Activated T-helper 9 cell treated with anti-CD3 and anti-CD28 coated beads, Interleukin-2, amount 50 U/mL, for 16 hours (primary cell): ENCODE measurements at places on chromosomes 7 and 10.

DNA sequence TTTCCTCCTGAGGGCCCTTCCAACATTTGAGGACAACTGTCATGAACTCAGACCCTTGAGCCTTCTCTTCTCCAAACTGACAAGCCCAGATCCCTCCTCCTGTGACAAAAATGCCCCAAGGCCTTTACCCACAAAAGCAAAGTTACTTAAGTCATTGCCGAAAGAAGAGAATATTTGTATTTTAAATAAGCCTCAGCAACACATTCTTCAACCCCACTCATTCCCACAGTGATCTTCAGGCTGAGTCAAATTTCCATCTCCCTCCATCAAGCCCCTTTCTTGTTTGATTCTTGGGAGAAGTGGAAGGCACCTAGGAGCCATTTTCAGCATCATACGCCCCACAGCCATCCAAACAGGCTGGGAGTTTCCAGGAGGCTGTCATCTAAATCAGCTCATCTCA lies 150.8 kb upstream of the PDE1C start:
- DNase-seq: no peak

DNA sequence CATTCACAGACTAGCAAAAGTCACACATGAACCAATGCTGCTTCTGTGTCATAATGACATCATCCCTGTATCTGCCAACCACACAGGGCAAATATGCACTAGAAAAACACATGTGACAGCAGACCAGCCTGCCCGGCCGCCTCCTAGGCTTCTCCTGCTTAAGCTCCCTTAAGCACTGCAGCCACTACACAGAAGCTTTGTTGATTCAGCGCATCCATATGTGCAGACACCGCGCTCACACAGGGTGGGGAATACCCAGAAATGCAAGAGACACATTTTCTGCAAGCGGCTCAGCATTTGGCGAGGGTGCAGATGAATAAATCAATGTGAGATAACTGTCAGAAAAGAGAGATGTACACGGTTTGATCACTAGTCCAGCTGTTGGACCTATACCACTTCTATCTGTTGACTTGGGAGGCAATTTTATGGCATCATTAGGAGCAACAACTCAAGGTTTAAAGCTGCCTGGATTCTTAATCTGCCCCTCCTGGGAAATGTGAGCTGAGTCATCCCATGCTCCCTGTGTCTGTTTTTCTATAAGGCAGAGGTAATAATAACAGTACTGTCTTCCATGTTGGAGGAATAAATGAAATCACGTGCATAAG lies 33.4 kb downstream of the CPXM2 start:
- no peak for DNase-seq

DNA sequence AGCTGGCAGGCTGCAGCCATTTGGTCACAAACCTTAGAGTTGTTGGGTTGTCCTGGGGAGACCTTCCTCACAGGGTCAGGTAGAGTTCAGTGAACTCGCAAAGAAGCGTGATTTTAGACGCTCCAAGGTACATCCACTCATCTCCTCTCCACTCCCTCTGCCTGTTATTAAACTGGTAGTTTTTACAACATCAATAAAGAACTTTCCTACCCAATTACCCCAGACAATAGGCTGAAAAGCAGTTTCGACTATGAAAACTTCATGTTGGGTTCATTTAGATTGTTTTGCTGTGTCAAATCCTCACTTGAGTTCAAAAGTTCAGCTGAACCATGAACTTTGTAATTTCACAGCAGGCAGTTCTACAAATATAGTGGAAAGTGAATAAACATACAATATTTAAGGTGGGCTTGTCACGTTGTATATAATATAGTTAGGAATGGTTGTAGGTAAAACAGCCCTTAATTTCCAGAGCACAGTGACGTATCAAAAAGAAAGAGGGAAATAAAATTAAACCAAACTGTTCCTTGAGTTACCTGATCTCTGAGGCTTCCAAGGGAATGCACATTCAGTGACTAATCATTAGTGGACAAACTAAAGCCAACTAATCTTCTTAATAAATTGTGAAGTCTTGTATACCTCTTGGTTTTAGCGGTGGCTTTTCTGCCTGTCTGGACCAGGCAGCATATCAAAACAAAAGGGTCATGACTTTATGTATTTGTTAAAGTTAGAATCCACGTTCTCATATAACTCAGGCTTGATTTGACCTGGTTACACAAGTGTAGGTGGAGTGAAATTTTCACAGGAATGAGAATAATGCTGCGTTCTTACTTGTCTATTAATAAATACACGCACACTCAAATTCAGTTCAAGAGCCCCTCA lies 100.5 kb downstream of the CYP26A1 start:
- DNase-seq: no peak

GRCh38 chr10:61840403-61840802 lies 61.1 kb upstream of the ARID5B start:
- DNase-seq: no peak

DNA sequence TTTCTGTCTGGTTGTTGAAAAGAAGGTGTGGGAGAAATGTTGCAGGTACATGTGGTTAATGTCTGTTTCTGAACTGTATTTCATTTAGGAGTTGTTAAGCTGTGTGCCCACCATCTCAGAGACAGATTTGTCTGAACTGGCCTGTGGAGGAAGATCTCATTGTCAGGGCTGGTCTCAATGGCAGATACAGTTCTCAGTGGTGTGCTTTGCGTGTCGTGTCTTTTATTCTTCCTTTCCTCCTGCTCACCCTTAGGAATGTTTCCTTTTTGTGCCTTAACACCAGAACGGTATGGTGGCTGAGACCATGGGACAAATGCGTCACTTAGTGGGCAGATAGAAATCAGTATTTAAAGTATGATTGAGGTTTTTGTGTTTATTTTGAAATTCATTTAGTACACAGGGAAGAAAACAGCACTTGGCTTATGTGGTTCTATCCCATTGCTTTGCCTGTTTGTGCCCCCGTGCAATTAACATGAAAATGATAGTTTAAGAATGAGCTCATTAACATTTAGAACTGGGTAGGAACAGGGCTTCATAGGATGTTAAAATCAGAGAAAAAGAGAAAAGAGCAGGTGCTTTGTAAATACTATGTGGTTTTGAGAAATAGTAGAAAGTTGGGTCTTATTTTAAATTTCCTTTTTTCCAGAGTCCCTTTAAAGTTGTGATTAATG lies 112.6 kb downstream of the AUTS2 start:
- DNase-seq: no peak

DNA sequence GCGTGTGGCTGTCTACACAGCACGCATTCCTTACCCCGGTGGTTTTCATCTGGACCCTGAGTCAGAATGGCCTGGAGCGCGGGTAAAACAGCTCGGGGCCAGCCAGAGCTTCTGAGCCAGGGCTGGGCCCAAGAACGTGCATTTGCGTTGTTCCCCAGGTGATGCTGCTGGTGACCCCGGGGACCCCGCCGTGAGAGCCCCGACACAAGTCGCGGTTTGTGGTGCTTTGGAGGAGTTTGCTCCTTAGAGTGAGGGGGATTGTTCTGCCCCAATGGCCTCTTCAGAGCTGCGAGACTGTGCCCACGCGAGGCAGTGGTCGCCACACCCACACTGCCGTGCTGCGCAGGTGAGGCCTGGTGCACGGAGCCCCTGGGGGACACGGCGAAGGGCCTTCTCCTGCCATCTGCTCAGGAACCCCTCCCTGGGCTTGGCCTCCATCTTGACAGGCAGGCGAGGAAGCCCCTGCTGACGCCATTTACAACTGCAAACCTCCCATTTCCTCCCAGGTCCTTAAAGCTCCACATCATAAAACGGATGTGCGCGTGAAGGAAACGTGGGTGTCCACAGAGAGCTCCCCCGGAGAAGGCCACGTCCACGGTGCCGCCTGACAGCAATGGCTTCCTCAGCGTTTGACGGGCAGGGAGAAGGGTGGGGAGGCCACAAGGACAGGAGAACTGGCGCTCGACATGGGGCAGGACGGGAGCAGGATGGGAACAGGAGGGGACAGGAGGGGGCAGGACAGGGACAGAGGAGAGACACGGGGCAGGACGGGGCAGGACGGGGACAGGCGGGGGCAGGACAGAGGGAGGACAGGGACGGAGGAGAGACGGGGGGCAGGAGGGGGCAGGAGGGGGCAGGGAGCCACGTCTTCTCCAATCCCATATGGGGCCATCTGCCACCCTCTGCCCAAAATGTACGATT lies 477.2 kb downstream of the DNAJB6 start:
- no peak for DNase-seq

DNA sequence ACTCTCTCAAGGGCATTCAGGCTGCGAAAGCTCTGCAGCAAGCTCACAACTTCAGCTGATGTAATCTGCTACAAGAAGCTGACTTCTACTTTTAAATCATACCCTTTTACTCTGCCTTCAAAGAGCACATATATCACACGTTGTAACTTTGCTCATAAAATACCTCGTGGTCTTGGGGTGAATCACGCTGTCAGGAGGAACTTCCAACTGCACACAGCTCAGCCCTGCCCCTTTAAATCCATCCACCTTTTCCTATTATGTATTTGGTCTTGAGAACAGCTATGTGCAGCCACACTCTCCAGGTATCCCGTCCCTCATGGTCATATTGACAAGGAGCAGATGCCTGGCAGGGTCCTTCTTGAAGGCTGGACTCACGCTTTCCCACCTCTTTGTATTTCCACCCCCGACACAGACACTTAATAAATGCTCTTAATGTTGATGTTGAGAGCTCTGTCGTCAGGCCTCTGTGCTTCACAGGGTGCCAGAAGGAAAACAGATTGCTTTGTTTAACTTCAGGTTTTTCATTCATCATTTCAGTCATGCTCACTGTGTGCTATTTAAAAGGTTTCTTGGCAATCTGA lies 47.6 kb downstream of the ICA1 start:
- no peak for DNase-seq

GRCh38 chr7:134254311-134254710 lies 62.4 kb downstream of the SLC35B4 start:
- DNase-seq: no peak

GRCh38 chr10:96334616-96335526 lies 23.9 kb downstream of the OPALIN start:
- DNase-seq: no peak

DNA sequence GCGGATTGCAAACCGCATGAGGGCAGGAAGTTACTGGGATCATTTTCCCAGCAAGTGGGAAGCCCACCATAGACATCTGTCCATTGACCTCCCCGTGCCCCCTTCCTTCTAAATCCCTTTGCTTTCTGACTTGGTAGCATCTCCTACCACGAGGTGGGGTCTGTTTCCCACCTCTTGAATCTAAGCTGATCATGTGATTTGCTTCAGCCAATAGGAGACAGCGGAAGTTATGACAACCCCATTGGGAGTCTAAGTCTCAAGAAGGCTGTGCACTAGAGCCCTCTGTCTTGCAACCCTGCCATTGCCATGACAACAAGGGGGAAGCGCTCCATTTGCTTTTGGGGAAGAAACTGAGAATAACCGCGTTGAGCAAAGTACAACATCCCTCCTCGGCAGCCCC lies 39.2 kb upstream of the CARD11 start:
- no peak for DNase-seq

DNA sequence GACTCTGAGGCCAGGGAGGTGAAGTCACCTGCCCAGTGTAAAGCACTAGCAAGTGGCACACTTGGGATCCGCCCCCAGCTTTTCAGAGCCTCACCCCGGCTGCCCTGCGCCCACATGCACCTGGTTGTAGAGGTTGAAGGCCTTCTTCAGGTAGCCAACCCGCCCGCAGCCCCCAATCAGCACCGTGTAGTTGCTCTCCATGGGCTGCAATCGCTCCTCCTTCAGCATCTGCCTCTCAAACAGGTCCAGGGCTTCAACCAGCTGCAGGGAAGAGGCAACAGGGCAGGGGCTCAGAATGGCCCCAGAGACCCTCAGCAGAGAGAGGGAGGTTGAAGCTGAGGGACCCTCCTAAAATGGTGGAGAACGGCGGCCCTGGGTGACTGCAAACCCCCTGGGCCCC lies 5.4 kb downstream of the PTCD1 start:
- no peak for DNase-seq

- no peak for DNase-seq
These were observed 5.7 kb downstream of the TNS3 start for GRCh38 chr7:47576031-47576865.

GRCh38 chr7:68456469-68456868 lies 1141.8 kb upstream of the AUTS2 start:
- DNase-seq: no peak

DNA sequence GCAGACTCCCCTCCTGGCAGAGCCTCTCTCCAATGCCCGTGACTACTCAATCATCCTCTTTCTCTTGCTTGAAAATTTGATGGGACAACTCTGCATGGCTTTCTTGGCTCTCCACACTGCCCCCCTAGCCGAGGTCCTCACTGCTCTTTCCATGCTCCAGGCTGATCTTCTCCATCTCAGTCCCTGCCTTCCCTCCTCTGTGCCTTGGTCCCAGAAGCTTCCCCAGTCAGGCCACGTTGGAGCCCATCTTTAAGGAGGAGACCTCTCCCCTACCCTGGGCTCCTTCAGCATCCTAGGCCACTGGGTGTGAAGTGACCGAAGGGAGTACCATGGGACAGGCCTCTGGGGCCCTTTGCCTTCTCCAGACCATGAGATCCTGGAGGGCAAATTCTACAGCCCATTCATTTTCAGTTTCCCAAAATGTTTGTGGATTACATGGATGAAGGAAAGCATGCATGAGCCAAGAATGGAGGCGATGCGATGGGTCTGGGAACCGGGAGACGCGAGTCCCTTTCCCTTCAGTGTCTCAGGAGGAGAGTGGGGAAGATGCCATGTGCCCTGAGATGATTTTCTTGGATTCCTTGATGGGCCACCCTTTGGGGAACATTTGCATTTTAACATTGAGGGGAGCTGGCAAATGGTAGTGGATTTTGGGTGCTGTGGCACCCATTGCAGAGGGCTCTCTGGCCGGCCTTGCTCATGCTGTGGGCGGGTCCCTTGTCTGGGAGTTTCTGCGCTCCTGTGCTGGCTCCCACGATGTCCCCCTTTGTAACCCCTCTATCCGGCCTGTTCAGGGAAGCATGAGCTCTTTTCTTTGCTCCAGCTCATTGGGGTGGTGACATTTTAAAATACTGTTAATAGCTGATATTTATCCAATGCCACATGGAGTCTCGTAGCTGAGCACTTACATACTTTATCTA lies 376.6 kb downstream of the RPS24 start:
- no peak for DNase-seq

GRCh38 chr7:15582773-15583172 lies 21.0 kb upstream of the AGMO start:
- DNase-seq: no peak

- no peak for DNase-seq
These were observed 110.3 kb upstream of the TNRC18 start for GRCh38 chr7:5533821-5534367.

DNA sequence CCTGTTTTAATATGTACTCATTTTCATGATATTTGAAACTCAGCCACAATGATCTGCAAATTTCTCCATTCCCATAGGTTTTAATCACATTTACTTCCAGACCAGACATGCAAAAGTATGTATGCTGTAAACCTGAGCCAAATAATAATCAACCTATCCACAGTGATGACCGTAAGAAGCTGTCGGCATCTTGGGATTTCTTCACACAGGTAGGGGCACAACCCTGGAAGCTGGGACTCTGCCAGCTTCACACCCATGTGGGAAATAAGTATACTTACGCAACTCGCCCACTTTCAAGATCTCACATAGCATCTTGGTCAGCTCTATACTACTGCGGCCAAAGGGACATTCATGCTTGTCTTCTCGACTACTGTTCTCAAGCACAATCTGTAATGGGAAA lies 352.3 kb downstream of the ELMO1 start:
- DNase-seq: no peak

- no peak for DNase-seq
These were observed 182.2 kb upstream of the FZD1 start for GRCh38 chr7:91082038-91082437.
